Activated naive CD4-positive, alpha-beta T cell treated with anti-CD3 and anti-CD28 coated beads for 36 hours (primary cell): ENCODE measurements at places on chromosomes 13 and 19.

DNA sequence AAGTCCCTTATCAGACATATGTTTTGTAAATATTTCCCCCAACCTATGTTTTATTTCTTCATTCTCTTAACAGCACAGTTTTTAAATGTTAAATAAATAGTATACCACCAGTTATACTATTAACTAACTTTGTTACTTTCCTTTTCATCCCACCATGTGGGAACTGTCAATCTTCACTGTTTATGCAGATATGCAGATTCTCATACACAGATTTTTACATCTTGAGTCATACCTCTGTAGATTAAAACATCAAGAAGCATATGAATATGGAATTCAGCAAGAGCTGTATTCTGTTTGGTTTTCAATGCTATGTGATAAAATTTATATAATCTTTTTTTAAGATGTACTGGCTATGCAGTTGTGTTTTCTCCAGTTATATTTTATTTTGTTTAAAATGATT is 566.3 kb downstream of the LIG4 start:
- no peak for DNase-seq

DNA sequence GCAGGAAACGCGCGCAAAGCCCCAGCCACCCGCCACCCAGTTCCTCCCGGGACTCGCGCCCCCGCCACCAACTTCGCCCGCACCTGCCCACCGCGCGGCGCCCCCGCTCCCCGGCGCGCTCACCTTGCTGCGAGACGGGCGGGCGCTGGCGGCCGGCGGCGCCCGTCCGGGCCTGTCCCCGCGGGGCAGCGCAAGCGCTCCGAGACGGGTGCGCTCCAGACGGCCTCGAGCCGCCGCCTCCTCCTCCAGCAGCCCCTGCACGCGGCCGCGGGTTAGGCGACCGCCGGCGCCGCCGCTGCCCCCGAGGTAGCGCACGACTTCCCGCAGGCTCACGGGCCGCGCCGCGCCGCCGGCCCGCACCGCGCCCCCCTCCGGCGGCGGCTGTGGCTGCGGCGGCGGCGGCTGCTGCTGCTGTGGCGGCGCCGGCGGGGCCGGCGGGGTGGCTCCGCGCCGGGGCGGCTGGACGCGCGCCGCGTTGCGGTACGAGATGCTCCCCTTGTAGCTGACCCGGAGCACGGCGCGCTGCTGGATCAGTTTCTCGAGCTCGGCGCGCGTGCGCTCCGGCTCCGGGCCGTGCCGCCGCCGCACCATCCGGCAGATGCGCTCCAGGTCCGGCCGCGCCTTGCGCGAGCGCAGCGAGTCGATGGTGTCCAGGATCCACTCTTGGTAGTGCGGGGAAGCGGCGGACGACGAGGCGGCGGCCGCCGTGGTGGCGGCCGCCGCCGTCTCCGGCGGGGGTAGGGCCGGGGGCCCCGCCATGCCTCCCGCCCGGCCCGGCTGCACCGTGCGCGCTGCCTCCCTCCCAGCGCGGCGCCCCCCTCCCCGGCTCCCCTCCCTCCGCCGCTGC is 666 bp downstream of the SAMD1 start:
- DNase-seq, result peak; percentile 41

DNA sequence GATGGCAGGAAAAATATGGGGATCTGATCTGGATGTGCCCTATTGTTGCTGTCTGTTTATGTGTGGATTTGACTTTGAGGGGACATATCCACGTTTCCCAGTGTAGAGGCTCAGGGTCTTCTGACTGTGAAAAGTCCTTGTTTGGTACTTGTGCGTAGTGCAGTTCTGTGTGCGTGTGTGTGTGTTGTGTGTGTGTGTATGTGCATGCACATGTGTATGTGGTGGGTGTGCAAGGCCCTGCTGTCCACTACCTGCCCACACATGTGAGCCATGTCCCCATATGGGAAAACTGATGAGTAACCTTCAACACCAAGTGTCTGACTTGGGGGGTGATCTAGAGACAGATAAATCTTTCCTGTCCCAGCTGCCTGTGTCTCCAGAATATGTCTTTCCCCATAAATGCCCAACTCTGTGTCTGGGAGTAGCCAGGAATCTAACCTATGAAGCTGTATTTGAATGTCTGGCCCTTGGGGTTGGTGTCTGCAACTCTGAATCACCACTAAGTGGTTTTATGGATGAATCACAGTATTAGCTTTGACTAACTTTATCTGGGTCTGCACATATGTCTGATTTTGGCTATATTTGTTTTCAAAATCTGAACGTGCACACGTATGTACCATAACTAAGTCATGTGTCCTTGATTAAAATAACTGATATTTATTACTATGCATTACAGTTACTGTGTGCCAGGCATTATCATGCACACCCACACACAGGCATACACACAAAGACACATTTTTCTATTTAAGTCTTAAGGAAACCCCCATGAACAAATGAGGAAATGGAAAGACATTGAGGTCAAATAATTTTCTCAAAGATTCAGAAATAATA is 17.4 kb downstream of the KLK2 start:
- no peak for DNase-seq

DNA sequence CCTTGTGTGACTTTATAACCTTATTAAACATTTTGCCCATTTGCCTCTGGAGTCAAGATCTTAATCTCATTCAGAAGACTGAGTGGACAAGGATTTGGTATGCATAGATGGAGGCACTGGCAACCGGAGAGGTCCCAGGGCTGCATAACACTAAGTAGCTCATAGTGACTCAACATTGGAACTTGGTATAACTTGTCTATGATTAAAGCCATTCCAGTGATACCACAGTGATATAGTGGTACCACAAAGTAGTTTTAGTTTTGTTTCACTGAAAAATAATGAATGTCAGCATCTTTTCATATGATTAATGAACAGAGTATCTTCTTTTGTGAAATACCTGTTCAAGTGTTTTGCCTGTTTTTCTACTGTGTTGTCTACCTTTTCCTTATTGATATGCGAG is 26.4 kb downstream of the CDK8 start:
- DNase-seq, result no peak

DNA sequence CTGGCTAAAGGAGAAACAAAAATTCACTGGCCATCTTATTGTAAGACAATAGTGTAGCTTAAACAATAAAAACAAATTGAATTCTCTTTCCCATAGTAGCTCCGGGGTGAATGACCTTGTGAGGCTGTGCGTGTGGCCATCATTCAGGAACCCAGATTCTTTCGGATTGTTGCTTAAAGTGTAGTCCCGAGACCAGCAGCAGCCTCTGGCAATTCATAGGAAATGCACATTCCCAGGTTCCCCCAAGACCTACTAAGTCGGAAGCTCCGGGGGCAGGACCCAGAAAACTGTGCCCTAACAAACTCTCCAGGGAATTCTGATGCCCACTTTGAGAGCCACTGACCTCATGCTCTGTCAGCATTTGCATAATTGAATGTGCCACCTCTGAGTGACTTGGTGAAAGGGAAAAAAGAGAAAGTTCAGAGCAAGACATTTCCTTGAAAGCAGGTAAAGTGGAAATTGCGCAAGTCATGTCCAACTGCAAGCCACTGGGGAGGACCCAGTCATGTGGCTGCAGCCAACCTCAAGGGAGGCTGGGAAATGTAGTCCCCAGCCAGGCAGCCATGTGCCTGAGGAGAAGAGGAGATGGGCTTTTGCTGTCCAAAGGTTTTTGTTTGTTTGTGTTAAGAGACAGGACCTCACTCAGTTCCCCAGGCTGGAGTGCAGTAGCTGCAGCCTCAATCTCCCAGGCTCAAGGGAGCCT is 50.7 kb upstream of the PNMA8B start:
- peak; percentile 66 for DNase-seq

GRCh38 chr19:47321630-47322029 is 10.3 kb upstream of the C5AR2 start:
- no peak for DNase-seq

DNA sequence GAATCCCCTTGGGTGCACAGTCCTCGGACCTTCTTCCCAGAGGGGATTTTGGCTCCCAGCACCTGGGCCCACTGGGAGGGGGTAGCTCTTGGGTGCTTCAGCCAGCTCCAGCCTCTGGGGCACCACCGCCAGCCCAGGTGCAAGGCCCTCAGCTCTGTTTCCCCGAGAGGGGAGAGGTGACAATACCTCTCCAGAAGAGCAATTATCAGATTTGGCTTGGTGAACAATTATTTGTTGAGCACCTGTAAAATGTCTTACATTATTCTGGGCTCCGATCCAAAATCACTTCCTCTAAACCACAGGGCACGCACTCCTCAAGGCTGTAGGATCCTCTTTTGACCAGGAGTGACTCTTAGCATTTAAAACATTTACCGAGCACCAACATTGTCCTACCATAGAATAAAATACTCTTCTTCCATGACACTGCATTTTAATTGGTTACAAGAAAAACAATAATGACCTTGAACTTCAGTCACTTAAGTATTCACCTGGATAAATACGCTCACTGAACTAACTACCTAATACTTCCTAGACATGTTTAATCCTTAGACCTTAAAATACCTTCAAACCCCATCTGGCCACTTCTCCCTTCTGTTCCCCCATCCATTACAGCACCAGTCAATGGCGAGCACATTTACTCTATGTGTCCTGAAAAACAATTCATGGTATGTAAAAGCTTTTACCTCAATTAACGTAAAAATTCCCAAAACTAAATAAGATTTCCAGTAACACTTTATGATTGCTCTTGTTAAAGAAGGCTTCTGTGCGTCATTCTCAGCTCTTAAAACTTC is 54.8 kb downstream of the ABCC4 start:
- DNase-seq, result no peak

DNA sequence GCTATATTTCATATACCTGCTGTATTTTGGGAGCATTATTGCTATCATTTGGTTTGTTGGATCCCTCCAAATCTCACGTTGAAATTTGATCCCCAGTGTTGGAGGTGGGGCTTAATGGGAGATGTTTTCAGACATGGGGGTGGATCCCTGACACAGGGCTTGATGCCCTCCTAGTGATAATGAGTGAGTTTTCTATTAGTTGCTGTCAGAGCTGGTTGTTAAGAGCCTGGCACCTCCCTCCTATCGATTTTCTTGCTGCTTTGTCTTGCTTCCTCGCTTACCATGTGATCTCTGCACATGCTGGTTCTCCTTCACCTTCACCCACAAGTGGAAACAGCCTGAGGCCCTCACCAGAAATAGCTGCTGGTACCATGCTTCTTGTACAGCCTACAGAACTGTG is 259.9 kb upstream of the STARD13 start:
- no peak for DNase-seq

- no peak for DNase-seq
These were observed 358.1 kb downstream of the OXGR1 start for GRCh38 chr13:96636001-96636709.

- no peak for DNase-seq
These were observed 99.2 kb downstream of the ABCC4 start for GRCh38 chr13:95201814-95202651.

DNA sequence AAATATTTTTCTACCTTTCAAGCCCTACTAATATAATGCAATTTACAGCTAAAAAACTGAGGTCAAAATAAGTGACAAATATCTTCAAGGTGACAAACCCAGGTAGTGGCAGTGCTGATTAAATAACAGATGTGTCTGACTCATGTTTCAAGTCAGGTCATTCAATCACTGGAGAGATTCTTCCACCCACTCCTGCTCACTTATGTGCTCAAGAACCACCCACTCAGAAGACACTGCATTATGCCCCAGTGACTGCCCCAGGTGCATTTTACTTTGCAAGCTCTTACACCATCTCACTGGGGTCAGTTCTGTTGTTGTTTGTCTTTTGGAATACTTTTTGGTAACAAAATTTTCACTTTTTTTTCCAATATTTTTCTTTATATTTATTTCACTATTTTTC is 2.2 kb downstream of the ZNF100 start:
- DNase-seq, result peak; percentile 19

GRCh38 chr13:76385586-76385985 is 500.6 kb downstream of the KCTD12 start:
- DNase-seq, result no peak

GRCh38 chr19:46571495-46571894 is 29.6 kb upstream of the CALM3 start:
- DNase-seq, result peak; percentile 53

DNA sequence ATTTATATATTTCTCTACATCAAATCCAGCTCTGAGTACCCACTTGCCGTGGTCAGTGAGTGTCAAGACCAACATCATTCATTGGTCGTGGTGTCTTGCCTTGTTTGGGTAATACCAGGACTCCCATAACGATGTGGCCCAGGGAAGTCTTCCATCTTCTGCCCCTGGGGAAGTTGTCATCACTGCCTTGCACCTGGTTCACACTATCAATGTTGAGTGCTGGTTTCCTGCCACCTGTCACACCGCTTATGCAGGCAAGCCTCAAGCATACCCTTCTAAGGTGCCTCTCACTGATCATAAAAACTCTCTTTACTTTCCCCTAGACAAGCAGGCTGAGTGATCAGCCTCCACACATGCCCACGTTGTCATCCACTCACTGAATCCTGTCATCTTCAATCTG is 382.4 kb downstream of the KCTD12 start:
- no peak for DNase-seq

DNA sequence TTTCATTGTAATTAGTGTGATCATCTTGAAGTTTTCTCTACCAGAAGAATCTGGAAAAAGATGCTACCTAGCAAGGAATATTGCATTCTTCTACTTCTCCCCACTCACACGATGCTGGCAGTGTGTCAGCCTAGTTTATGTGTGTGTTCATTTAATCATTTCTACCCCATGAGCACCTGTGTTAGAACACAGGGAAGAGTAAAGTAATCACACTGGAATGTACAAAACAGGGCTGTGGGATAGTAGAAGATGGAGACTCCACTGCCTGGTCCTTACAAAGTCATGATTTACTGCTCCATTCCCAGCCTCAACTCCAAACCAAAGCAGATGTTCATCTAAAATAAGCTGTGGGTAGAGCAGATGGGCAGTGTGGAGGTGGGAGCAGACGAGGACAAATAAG is 47.7 kb upstream of the RGCC start:
- no peak for DNase-seq

GRCh38 chr19:35703343-35703742 is 1.0 kb upstream of the ZBTB32 start:
- no peak for DNase-seq

- DNase-seq, result no peak
These were observed at the start of gene FCER2 for GRCh38 chr19:7701654-7702457. Gene FCER2 (minus strand): TSS chr19:7702131. CDS start chr19:7699760, 2,371 bp downstream.

GRCh38 chr13:93147946-93148345 is 78.7 kb upstream of the GPC6 start:
- DNase-seq, result no peak

DNA sequence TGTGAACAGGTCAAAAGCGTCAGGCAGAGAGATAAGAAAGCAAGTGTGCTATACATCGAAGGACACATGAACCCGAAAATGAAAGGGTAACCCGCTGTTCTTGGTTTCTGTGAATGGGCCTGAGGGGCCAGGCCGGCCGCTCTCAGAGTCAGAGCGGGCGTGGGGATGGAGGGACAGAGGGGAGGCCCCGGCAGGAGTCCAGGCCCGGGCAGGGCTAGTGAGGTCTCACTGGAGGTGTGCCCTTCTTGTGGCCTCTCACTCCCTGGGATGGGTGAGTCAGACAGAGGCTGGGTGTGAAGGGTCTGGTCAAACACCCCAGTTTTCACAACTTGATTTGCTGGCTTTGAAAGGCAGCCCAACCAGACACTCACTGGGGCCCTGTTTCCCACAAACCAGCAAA is 17.4 kb upstream of the NDUFS7 start:
- DNase-seq, result no peak

DNA sequence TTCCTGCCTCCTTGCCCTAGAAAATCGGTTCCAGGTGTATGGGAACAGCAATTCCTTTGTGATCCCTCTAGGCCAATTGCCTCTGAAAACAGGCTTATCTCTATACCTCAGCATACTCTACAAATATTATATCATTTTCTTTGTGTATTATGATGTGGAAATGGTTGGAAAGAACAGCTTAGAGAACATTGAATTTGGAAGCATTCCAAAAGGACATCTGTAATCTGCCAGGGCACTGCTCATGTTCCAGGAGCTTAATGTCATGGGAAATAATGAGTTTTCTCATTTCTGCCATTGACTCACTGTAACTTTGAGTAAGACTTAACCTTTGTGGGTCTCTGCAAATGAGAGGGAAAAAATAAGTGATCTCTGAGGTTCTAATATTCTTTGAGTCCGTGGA is 147.3 kb downstream of the UFM1 start:
- DNase-seq, result no peak
